ENCODE measurements at places on chromosomes 16 and 17. TPM values are rescaled to one million over a fixed set of nuclear protein-coding genes. Genes with fewer than 3 reads are reported as not detected.

GRCh38 chr17:75508931-75509361, 6.4 kb downstream of the CASKIN2 start:
- no peak for DNase-seq

The C16orf86 gene
- 0.73 TPM for polyA plus RNA-seq

DNA sequence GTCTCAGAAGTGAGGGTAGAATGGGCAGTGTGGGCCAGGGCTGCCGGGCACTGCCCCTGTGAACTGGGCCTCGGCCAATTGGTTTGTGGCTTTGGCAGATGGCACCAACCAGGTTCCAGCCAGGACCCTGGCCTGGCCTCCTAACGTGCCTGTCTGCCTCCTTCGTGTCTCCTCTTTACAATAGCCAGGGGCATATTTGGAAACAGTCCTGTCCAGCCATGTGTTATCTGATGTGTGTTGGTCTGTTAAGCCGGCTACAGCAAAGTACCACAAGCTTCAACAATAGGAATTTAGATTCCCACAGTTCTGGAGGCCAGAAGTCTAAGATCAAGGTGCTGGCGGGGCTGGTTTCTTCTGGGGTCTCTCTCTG, 14.6 kb downstream of the CRISPLD2 start:
- peak; percentile 62 for DNase-seq

GRCh38 chr16:314795-315299, 31.9 kb downstream of the PDIA2 start:
- DNase-seq: no peak

The GINS2 gene
- polyA plus RNA-seq: 5.5 TPM

The UNC13D gene
- polyA plus RNA-seq: 0.12 TPM

The C1QL1 gene
- polyA plus RNA-seq: 1.0 TPM

The TUBB3 gene
- 233 TPM for polyA plus RNA-seq

The ACSM2A gene
- polyA plus RNA-seq: not detected

DNA sequence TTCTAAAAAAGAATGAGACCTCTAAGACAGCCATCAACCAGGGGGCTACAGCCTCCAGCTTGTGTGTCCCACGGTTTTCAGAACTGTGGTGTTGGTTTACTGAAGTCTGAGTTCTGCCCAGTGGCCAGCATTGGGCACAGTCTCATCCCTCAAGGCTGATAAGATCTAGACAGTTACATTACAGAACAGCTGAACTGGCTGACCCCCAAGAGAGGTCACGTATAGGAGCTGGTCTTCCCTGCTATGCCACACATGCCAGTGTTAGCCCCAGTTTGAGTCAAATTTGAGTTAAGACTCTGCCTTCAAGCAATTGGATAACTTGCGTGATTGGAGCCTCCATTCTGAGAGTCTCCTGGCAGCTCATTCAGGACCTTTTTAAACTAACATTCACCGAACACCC, 14.8 kb upstream of the NUP93 start:
- no peak for DNase-seq

- DNase-seq: peak; percentile 81
Observed at GRCh38 chr17:75681289-75681688, 14.2 kb downstream of the SAP30BP start.

DNA sequence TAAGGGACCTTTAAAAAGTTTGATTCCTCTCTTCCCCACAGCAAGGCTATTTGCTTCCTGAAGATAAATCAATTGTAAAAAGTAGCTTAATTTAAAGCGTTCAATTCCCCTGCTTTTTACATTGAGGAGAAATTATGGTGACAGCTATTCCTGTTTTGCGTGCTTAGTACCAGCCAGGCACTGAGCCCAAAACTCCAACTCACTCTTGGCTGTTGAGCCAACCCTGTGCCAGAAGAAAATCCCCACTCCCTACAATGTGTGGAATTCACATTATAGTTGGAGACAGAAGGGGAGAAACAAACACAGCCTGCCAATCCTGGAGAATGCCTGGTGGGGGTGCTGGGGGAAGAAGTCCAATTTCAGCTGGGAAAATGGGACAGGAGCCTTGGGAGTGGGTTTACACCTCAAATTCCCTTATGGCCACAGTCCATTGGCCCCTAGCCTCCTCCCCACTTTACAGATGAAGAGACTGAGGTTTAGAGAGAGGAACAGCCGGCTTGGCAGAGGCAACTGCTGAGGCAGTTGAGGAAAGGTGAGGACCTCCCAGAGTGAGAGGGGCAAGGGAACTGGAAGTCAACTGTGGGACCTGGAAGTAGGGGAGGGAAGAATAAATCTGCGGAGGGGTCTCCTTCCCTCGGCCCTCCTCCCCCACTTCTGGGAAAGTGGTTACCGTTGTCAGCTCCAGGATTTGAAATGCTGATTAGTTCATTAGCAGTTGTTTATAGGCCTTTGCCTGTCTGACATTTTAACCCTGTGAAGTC, 26.1 kb downstream of the CDH1 start:
- DNase-seq: peak; percentile 63

GRCh38 chr16:14491861-14492529, 138.1 kb downstream of the PARN start:
- DNase-seq: no peak

- DNase-seq: no peak
Observed at GRCh38 chr17:22265807-22266206, 573.5 kb downstream of the KCNJ18 start.

- no peak for DNase-seq
Observed at GRCh38 chr17:81638683-81639082, 1.7 kb downstream of the TSPAN10 start.

GRCh38 chr16:10296956-10297340, 88.9 kb upstream of the ATF7IP2 start:
- DNase-seq: no peak

- DNase-seq: peak; percentile 36
Observed at GRCh38 chr16:11484691-11485258, 101.9 kb downstream of the LITAF start.

DNA sequence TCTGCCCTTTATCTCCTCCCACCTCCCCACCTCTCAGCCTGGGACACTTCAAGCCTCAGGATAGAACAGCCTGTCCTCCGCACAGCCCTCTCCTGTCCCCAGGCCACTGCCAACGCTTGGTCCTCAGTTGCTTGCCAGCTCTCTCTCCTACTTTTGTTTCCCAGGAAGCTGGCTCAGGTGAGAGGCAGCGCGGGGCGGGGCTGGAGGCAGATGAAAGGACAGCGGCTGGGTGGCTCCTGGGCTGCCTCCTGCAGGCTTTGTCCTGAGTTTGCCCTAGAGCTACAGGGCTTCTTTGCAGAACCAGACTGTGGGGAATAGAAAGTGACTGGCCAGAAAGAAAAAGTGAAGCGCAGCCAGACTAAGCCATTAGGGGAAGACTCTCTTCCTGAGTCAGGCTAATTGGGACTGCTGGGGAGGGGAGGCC, 48.2 kb upstream of the CDC42EP4 start:
- DNase-seq: no peak

All from fibroblast of lung (primary cell).